ENCODE measurements at places on chromosomes 6 and 20. TPM values are rescaled to one million over a fixed set of nuclear protein-coding genes. Genes with fewer than 3 reads are reported as not detected.

The CST4 gene
- total RNA-seq = not detected

The CALHM6 gene
- total RNA-seq = 5.6 TPM

The PERP gene
- total RNA-seq = 31.6 TPM

The NFKBIL1 gene
- 24.7 TPM for total RNA-seq

The COL10A1 gene
- total RNA-seq = not detected

The LST1 gene
- total RNA-seq = 10.4 TPM
